Uterine smooth muscle cell (primary cell): ENCODE measurements at places on chromosomes 13 and 19. TPM values are rescaled to one million over a fixed set of nuclear protein-coding genes. Genes with fewer than 3 reads are reported as not detected.

Gene B3GLCT
- total RNA-seq = 7.1 and 11.8 TPM in 2 replicates

Gene APOC4
- not detected in 2 replicates for total RNA-seq

Gene GFY
- total RNA-seq = 0.11 TPM in 1 of 2 replicates, not detected in the other

Gene EXOC3L2
- total RNA-seq = not detected in 2 replicates

Gene SLC25A41
- total RNA-seq = 0.11 TPM in 1 of 2 replicates, not detected in the other

Gene ZNF234
- total RNA-seq = 12.3 and 14.6 TPM in 2 replicates

Gene KIR2DL4
- not detected in 2 replicates for total RNA-seq

Gene RXFP2
- total RNA-seq = not detected in 2 replicates

Gene PSG7
- not detected in 2 replicates for total RNA-seq

Gene SLC15A1
- not detected in 2 replicates for total RNA-seq

Gene DCT
- under 0.01 and 0.12 TPM in 2 replicates for total RNA-seq

Gene IRGC
- not detected in 2 replicates for total RNA-seq

Gene XRCC1
- total RNA-seq = 14.4 and 20.0 TPM in 2 replicates

Gene PCP2
- not detected in 2 replicates for total RNA-seq

Gene PRODH2
- total RNA-seq = not detected in 2 replicates

Gene ZNF792
- total RNA-seq = 3.0 and 5.1 TPM in 2 replicates

Gene PDX1
- total RNA-seq = not detected in 2 replicates

Gene ZNF534
- 0.25 TPM in 1 of 2 replicates, not detected in the other for total RNA-seq

Gene LRRC25
- 0.11 and 0.25 TPM in 2 replicates for total RNA-seq

Gene WTIP
- total RNA-seq = 33.5 and 59.2 TPM in 2 replicates

Gene URAD
- not detected in 2 replicates for total RNA-seq

Gene IGFL1
- total RNA-seq = not detected in 2 replicates

Gene TEX101
- not detected in 2 replicates for total RNA-seq

Gene LGALS7
- total RNA-seq = not detected in 2 replicates

Gene GAPDHS
- total RNA-seq = not detected in 2 replicates

Gene ZNF136
- 6.2 and 7.0 TPM in 2 replicates for total RNA-seq

Gene ANGPTL8
- not detected in 2 replicates for total RNA-seq

Gene HAUS5
- 9.4 and 16.6 TPM in 2 replicates for total RNA-seq

Gene IL17D
- total RNA-seq = 1.00 and 1.4 TPM in 2 replicates

Gene BRME1
- 0.55 and 0.87 TPM in 2 replicates for total RNA-seq

Gene CDX2
- not detected in 2 replicates for total RNA-seq

Gene THSD8
- 0.22 TPM in 1 of 2 replicates, not detected in the other for total RNA-seq

Gene RAB20
- 2.4 and 3.2 TPM in 2 replicates for total RNA-seq

Gene EDNRB
- 2.9 and 9.7 TPM in 2 replicates for total RNA-seq

Gene OR7D2
- total RNA-seq = under 0.01 and 0.12 TPM in 2 replicates

Gene SYCN
- total RNA-seq = not detected in 2 replicates

Gene PSG2
- 0.12 TPM in 1 of 2 replicates, not detected in the other for total RNA-seq

Gene GPR180
- total RNA-seq = 15.1 and 19.1 TPM in 2 replicates

Gene TMEM238
- total RNA-seq = 0.33 and 0.75 TPM in 2 replicates

Gene PROSER1
- 11.3 and 15.4 TPM in 2 replicates for total RNA-seq

Gene ZIK1
- total RNA-seq = 4.7 and 9.2 TPM in 2 replicates

Gene C5AR2
- under 0.01 TPM in 1 of 2 replicates, not detected in the other for total RNA-seq

Gene CLEC4M
- not detected in 2 replicates for total RNA-seq

Gene CYP4F2
- not detected in 2 replicates for total RNA-seq

Gene RNF113B
- not detected in 2 replicates for total RNA-seq

Gene PDE4C
- total RNA-seq = under 0.01 and 0.44 TPM in 2 replicates
